Endothelial cell (in vitro differentiated cells): ENCODE measurements at places on chromosomes 2 and 18. TPM values are rescaled to one million over a fixed set of nuclear protein-coding genes. Genes with fewer than 3 reads are reported as not detected.

GRCh38 chr2:119255760-119256581 is 32.3 kb downstream of the STEAP3 start:
- DNase-seq: peak; percentile 51

GRCh38 chr2:124272261-124272841 is 247.3 kb downstream of the CNTNAP5 start:
- DNase-seq: no peak

Gene SLC5A7
- total RNA-seq: not detected

Gene GPR45
- total RNA-seq: 0.21 TPM

DNA sequence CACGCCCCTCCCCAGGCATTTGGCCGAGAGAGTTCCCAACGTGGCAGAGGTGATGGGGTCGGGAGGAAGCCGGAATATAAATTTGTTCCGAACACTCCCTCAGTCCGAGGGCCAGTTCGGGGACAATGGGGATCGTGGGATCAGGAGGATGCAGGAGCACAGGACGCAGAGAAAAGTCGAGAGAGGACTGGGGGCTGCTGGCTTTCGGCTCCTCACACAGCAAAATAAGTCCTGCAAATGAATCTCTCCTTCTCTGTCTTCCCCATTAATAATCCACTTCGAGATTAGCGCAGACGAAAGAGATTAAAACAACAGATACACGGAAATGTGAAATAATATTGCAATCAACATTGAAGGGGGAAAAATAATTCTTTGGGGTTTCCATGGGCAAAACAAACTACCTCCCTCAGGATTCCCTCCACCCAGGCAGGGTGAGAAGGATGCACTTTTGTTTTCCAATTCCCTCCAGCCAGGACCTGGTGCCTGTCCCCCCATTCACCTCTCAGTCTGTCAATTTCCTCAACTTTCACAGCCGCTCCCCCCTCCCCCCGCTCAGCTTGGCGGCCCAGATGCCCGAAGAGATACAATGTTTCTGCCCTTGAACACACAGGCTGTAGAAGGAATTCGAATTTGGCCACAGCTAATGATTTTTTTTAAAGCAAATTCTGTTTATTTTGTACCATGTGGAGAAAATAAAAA is 3.1 kb upstream of the ZEB2 start:
- DNase-seq: no peak

DNA sequence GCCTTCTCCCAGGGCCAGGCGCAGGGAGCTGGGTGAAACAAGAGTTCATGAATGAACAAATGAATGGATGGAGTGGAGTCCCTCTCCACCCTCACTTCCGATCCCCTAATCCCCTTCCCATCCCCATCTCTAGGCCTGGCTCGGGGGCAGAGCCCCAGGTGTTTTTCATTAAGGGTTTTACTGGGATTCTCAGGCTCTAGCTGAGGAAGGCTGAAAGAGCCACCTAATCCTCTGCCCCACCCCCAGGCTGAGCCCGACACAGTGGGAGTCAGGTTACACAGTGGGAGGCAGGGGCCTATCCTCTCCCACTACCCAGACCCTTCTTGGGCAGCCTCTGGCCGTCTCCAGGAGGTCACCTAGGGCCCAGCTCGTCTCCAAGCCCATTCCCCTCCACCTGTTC is 36.1 kb downstream of the SDC1 start:
- DNase-seq: no peak

- no peak for DNase-seq
Observed at GRCh38 chr2:26636935-26637334, 4.2 kb downstream of the CIB4 start.

Gene HAAO
- total RNA-seq: 6.0 TPM

Gene SP140L
- total RNA-seq: 1.1 TPM

DNA sequence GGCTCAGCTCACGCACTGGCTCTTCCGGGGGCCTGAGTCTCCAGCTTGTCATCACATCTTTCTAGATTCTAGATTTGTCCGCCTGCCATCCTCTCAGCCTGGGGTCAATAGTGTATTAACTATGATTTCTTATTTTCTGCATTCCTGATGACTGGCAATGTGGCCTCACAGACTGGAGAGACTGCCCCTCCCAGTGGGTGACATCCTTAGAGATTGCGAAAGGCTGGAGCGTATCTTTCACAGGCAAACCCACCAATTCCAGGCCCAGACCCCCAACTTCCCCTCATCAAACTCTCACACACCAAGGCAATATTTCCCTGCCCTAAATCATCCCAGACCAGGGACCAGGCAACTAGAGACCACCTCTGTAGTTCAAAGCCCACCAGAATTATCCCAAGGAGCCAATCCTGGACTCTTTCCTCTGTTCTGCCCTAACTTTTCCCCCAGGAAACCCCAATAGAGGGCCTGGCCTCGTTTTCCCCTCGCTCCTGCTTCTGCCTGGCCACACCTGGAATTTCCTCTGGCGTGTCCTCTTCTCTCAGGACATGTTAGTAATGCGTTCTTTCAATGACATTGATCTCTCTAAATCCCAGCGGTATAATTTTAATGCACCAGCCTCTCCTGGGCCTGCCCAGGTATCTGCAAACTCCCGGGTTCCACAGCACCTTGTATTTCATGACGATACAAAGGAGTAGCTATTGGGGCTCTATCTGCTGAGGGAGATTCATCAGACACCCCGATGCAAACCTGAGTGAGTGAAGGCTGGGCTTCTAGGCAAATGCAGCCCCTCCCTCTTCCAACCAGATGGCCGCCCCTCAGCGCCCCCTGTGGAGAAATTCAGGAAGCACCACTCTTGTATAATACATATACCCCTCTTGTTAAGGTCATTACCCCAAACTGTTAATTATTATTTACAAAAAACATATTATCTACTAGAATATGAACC is 2.4 kb upstream of the KCNF1 start:
- peak; percentile 70 for DNase-seq

GRCh38 chr2:118124288-118124891 is 36.1 kb downstream of the INSIG2 start:
- DNase-seq: no peak

GRCh38 chr2:62660087-62660486 is 45.4 kb upstream of the EHBP1 start:
- DNase-seq: no peak

DNA sequence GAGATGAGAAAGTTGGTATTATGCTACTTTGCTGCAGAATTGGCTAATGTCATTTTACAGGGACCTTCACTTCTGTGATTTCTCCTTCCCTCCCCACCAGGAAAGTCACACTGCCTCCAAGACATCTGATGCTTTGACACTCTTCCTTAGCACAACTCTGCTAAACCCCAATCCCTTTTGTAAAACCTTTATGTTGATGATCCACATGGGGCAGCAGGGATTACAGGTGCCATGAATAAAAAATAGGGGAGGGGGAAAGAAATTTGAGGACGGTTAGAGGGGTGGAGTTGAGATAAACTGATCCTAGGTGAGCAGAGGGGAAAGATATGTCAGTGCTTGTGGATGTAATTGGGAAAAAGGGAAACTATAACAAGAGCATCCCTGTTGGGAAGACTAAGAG is 26.4 kb downstream of the CCNT2 start:
- no peak for DNase-seq

GRCh38 chr2:16071865-16072637 is 131.7 kb downstream of the MYCN start:
- no peak for DNase-seq

Gene REG3A
- total RNA-seq: not detected

GRCh38 chr18:647304-647703 is 10.1 kb upstream of the TYMS start:
- no peak for DNase-seq

Gene SERPINB4
- 0.41 TPM for total RNA-seq

- DNase-seq: no peak
Observed at GRCh38 chr2:54526226-54526879, 70.2 kb downstream of the SPTBN1 start.

DNA sequence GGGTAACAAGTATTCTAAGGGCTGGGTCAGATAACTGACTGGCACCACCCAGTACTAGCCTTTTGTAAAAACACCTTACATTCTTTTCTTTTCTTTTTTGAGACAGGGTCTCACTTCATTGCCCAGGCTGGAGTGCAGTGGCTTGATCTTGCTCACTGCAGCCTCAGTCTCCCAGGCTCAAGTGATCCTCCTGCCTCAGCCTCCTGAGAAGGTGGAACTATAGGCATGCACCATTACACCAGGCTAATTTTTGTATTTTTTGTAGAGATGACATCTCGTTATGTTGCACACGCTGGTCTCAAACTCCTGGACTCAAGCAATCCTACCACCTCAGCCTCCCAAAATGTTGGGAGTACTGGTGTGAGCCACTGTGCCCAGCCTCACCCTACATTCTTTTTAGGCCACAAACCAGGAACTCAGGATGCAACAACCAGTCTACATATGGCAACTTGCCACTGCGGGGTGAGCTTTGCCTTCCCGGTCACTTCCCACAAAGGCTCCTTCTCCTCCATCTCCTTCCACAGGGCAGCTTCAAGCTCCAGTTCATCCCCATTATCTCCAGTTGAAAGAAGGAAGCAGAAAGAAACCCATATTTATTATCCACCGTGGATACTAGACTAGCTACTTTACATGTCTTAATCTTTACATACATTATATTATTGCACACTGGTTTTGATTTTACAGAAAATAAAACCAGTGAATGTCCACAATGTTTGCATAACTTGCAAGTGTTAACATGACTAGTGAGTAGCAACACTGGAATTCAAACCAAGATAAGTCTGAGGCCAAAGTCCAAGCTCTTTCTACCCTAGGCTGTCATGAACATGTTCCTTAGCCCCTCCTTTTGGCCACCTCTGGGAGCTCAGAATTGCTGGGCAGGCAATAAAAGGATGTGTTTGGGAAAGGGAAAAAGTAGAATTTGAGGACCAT is 23.7 kb upstream of the AP1S3 start:
- no peak for DNase-seq

DNA sequence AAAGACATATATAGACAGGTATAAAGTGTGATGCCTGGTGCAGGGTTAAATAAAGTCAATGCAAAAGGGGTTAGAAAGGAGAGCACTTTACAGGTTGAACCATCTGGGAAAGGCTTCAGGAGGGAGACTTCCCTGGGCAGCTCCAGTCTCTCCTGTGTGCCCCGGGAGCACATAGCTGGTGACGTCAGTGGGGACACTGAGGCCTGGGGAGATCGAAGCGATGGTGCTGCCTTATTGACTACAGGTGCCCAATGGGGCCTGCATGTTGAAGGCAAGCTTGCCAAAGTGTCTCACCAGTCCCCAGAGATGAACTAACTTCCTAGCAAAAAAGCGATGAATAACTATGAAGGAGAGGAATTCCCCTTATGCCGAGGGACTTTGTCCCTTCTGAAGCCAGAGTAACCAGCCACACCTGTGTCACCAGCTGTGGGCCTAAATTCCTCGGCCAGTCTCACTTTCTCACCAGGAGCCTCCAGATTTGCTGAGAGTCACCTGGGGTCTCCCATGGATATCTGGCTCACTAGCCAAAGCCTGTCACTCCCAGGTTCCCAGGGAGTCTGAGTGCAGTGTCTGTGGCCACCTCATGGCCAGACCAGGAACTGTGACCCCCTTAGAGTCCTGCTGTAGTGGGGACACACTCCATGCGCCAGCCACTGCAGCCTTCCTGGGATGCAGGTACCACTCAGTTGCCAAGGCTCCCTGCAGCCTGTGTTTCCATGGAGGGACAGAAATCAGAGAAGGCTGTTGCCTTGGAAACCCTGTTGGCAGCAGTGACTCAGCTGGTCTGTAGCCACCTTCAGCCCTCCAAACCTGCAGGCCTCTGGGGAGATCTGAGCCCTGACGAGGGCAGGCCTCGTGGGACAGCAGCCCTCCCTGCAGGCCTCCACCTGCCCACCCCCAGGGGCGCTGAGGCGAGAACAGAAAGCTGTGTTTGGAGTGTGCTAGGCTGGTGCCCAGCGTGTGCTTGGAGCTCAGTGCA is 128.7 kb downstream of the CTIF start:
- DNase-seq: no peak
